T-helper 1 cell (primary cell): ENCODE measurements at places on chromosomes 4 and X.

- DNase-seq = no peak
These were observed 917.0 kb upstream of the LCORL start for GRCh38 chr4:18938343-18939099.

- no peak for DNase-seq
These were observed 73.1 kb downstream of the PALLD start for GRCh38 chr4:168569931-168570276.

- no peak for DNase-seq
These were observed 111.7 kb upstream of the TAPT1 start for GRCh38 chr4:16337936-16338335.

DNA sequence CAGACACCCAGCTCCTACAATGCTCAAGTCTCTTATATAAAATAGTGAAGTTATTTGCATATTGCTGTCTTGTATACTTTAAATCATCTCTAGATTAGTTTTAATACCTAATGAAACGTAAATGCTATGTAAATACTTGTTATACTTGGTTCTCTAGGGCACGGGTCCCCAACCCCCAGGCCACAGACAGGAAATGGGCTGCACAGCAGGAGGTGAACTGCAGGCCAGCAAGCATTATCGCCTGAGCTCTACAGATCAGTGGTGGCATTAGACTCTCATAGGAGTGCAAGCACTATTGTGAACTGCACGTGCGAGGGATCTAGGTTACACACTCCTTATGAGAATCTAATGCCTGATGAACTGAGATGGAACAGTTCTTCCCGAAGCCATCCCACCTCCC lies 395.9 kb upstream of the EMCN start:
- DNase-seq = no peak

DNA sequence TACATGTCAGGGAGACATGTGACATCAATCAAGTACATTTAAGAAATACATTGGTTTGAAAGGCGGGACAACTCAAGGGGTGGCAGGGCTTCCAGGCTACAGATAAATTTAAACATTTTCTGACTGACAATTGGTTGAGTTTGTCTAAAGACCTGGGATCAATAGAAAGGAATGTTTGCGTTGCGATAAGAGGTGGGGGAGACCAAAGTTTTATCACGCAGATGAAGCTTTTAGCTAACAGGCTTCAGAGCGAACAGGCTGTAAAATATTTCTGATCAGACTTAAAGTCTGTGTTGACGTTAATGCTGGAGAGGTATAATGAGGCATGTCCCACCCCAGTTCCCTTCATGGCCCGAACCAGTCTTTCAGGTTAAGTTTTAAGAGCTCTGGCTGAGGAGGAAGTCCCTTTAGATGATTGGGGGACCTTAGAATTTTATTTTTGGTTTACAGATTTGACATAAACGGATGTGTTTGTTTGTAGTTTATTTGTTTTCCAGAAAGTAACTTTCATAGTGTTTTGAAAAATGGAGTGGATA lies 346.7 kb upstream of the RASGEF1B start:
- no peak for DNase-seq

DNA sequence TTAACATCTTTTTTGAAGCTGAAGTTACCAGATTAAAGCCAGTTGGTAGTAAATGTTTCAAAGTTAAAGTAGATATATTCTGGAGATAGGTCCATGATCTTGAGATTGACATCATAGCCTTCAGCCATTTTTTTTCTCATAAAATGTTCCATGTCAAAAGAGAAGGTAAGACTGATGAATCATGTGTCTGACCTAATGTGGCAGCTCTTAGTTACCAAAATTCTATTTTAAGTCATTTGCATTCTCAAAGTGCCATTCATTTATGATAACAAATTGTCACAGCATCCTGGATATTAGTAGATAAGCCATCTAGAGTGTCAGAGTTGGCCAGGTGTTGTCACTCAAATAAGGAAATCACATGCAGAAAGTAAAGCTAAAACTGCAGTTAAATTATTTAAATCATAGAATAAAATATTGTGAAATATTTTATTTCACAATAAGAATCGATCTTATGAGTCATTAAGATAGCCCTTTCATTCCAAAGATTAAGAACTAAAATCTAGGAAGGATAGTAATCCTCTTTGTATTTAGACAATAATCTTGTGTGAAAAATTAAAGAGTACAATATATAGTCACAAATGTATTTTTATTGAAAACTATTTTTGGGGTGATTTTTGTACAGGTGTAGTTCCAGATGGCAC lies 65.7 kb upstream of the ADAD1 start:
- DNase-seq = no peak

GRCh38 chrX:101485212-101485949 lies at the start of gene ARMCX4:
Gene ARMCX4, plus strand, starts transcription at chrX:101485456. Its CDS starts 3,134 bp downstream, at chrX:101488590.
- peak; percentile 16 for DNase-seq

DNA sequence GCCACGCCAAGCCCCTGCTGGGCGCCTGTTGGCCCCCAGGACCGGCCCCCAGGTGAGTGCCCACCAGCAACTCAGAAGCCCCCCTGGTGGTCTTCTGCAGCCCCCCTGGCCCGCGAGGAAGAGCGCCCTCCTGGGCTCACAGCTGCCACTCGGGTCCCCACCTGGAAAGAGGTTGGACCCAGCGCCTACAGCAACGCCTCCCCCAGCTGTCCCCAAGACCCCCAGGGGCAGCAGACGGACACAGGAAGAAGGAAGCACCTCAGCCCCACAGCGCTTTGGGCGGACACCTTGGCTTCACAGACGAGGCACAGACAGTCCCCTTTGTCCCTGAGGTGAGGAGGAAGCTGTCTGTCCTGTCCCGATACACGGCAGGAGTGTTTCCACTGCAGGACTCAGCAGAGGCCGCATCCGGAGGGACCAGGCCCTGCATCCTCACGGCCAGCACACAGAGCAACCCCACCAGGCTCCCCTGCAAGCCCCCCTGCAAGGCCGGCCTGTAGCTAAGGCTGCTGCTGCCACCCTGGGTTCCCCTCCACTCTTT lies 115.6 kb upstream of the NKX1-1 start:
- DNase-seq = no peak

DNA sequence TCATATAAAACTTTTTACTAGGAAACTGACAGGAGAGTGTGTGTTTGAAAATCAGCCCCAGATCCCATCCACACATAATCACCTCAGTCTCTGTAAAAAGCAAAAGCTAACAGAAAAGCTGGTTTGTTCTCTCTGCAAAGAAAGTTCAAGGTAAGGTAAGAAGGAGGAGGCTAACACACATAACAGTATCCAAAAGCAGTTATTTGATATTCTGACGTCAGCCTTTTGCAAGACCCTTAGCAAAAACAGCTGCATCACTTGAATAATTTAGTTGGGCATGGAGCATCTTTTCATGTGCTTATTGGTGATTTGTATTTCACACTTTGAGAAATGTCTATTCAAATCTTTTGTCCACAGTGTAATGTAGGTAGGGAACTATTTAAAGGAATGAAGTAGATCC lies 5.5 kb downstream of the TCEAL9 start:
- DNase-seq = no peak

GRCh38 chr4:184309241-184310170 lies 91.8 kb upstream of the ENPP6 start:
- DNase-seq = no peak

DNA sequence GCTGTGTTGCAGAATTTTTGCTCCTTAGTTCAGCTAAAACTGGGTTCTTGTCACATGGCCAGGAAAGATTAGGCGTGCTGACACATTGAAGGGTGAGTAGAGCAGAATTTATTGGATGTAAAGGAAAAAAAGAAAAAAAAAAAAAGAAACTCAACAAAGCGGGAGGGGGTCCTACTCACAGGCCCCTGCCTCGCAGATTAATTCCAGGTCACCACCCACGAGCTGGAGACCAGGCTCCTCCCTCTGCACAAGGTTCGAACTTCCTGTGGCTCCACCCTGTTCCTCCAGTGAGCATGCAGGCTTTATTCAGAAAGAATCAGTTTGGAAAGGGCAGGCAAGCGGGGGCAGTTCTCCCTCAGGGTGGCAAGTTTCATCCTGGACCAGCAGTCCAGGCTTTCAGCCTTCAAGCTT lies 17.1 kb downstream of the MGST2 start:
- DNase-seq = no peak

- no peak for DNase-seq
These were observed 2032.8 kb downstream of the PCDH7 start for GRCh38 chr4:32752962-32753361.

GRCh38 chrX:93874554-93874953 lies 200.5 kb downstream of the FAM133A start:
- no peak for DNase-seq

GRCh38 chr4:183329954-183330742 lies 7.9 kb upstream of the CLDN24 start:
- DNase-seq = no peak

- no peak for DNase-seq
These were observed 120.3 kb downstream of the RASL11B start for GRCh38 chr4:52982255-52982945.

DNA sequence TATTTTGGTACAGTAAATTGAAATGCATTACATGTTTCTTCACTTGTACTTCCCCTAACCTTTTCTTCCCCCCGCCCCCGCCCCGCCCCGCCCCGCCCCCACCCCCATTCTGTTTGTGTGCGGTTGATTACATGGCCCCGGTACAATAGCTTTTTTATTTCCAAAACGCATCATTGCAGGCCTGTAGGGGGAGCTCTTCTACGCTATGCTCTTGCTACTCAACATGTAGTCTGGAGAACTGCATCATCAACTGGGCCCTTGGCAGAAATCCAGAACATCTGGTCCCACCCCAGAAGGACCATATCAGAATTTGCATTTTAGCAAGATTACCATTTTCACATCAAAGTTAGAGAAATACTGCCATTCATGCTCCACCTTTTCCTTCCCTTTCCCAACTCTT lies 333.3 kb upstream of the DDX53 start:
- peak; percentile 7 for DNase-seq

DNA sequence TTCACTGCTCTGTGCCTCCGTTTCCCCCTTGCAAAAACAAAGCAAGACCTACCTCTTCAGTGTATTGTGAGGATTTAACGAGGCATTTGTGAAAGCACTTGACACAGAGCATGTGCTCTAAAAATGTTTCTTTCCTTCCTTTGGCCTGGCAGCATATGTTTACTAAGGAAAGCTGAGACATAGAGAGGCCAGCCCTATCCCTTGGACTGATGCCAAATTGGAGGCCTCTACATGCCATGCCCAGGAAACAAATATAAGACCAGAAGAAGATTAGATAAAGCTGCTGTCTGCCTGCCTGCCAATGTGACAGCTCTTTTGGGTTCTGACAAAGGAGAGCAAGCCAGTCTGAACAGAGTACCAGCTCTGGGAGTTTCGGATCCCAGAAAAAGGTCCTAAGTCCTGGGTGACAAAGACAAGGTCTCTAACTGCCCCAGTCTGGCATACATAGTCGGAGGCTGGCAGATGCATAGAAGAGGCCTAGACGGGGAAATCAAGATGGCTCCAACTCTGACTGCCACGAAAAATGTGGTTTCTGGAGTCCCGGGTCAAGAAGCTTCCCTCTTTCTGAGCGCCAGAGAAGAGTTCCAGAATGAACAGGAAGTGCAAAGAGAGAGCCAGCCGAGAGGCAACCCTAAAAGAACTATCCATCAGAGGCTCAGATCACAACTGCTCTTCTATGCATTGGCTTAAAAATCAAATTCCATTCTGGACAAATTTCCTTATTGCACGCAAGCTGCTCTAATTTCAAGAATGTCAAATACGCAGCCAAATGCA lies 25.8 kb downstream of the OTUD6A start:
- DNase-seq = no peak

DNA sequence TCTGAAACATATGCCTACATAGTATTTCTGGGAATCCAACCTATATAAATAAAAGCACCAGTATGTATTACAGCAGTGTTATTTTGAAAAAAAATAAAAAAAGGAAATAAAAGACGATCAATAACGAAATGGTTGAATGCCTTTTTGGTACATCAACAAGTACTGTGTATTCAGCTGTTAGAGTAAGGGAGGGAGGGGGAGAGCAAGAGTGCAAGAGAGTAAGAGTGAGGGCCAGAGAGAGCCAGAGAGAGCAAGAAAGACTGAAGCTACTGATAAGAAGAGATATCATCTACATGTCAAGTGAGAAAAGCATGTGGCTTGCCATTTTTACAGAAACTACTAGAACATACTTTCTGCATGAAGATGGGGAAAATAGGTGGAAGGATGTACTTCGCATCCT lies 1.8 kb downstream of the SPIN4 start:
- no peak for DNase-seq

- DNase-seq = peak; percentile 47
These were observed 814 bp downstream of the SPON2 start for GRCh38 chr4:1171311-1172227.

DNA sequence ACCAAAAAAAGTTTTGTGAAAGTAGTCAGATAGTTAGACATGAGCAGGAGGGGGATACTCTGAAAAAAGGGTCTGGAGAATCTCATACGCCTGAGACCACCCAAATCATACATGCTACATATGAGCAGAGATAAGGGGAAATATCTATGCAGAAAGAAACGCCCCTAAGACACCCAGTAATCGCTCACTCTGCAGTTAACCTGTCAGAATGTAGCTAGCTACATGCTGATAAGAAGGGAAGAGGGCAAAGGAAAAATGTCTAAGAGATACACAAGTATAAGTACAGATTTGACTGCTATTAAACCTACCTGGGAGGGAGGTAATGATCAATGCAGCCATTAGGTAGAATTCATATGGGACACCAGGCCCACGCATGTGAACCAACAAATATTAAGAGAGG lies 1159.5 kb upstream of the PCDH10 start:
- DNase-seq = no peak

- DNase-seq = no peak
These were observed 570.3 kb downstream of the ADGRL3 start for GRCh38 chr4:61770456-61770855.

- no peak for DNase-seq
These were observed 15.0 kb downstream of the USP9X start for GRCh38 chrX:41100200-41100599.

- no peak for DNase-seq
These were observed 1583.1 kb upstream of the PCDH10 start for GRCh38 chr4:131566026-131566425.

DNA sequence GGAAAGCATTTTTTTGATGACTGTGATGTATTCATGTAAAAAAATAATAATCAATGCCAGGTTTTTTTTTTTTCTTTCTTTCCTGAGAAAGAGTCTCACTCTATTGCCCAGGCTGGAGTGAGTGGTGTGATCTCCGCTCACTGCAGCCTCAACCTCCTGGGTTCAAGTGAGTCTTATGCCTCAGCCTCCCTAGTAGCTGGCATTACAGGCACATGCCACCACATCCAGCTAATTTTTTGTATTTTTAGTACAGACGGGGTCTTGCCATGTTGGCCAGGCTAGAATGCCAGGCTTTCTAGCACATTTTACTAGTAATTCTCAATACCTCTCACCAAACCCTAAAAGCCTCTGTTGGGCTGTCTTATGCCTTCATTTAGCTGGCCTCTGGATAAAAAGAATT lies 25.7 kb downstream of the GPM6B start:
- DNase-seq = no peak
